ENCODE measurements at places on chromosomes 2 and 18. TPM values are rescaled to one million over a fixed set of nuclear protein-coding genes. Genes with fewer than 3 reads are reported as not detected.

- no peak for ATAC-seq
Observed at GRCh38 chr2:88832311-88832991, 141.0 kb downstream of the RPIA start.

Gene PSTPIP2
- total RNA-seq = 8.1 TPM

DNA sequence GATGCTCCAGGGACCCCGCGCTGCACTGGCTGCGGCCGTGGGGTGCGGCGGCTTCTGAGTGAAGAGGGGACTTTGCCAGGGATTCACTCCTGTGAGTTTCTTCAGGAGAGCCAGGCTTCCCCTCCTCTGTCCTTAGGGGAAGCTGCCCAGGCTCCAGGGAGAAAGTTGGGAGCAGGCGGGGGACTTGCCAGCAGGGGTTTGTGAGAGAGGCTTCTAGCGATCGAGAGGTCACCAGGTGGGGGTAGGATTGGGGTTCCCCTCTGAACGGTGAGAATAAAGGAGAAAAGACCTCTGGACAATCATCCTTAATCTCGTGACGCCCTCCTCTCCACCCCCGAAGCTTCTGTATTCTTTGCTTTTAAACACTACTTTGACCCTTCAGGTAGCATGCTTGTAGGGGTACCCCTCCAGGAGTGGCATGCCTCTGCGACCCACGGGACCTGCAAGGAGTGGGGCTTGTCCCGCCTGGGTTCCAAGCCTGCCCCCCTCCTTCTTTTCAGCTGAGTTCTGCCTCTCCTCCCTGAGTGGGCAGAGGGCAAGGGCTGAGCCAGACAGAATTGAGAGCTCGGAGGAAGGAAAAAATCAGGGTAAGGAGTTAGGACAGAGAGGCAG lies 601 bp downstream of the PROKR1 start:
- no peak for ATAC-seq

DNA sequence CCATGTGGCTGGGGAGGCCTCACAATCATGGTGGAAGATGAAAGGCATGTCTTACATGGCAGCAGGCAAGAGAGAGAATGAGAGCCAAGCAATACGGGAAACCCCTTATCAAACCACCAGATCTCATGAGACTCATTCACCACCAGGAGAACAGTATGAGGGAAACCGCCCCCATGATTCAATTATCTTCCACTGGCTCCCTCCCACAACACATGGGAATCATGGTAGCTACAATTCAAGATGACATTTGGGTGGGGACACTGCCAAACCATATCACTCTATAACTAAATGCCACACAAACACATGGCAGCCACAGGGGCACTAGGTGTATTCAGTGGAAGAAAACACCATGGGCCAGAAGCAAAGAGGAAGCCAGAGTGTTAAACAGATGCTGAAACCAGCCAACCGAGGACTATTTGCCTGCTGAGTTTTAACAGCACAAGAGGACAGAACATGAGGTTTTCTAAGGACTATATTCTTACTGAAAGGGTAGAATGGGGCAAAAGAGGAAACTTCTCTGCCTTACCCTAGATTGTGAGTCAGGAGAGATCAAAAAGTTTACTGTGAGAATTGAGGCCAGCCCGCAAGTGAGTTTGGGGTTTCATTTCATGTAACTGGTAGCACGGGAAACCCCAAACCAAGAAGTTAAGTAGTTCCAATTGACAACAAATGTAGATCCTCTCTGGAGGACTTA lies 49.2 kb downstream of the SIGLEC15 start:
- ATAC-seq = peak; percentile 89

Gene LIMS3
- total RNA-seq = 2.8 TPM

Gene FMNL2
- 2.7 TPM for total RNA-seq

Gene RBM44
- total RNA-seq = 2.1 TPM

- no peak for ATAC-seq
Observed at GRCh38 chr2:9639000-9639602, 8.3 kb upstream of the YWHAQ start.

DNA sequence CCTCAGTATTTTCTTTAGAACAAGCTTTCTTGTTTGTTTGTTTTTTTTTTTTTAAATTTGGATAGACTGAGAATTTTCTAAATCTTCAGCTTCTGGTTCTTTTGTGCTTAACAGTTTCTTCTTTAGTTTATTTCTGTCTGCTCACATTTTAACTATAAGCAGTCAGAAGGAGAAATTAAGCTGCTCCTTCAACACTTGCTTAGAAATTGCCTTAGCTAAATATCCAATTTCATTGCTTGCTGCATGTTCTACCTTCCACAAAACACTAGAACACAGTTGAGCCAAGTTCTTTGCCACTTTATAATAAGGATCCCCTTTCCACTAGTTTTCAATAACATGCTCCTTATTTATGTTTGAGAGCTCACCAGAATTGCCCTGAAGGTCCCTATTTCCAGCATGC lies 57.7 kb downstream of the NBEAL1 start:
- no peak for ATAC-seq

DNA sequence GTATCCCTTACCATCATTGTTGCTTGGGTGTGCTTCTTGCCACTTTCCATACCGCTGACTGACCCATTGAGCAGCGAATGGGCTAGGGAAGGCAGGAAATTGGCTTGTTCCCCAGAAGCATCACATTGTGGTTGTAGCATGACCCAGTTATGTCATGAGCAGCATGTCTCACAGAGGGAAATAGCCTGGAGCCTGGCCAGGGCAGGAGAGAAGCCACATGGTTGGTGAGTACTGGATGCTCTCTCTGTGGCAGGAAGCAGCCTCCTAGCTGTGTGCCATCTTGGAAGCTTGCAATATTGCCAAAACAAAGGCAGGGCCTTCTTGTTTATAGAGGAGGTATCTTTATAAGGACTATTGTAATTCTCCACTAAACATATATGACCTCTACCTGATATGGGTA lies 482.6 kb downstream of the PIK3C3 start:
- no peak for ATAC-seq

All from activated T-helper 17 cell treated with anti-CD3 and anti-CD28 coated beads, Interleukin-2, amount 50 U/mL, for 72 hours (primary cell).